ENCODE measurements at places on chromosomes 2 and 18. TPM values are rescaled to one million over a fixed set of nuclear protein-coding genes. Genes with fewer than 3 reads are reported as not detected.

DYSF gene
- 0.14 TPM for total RNA-seq

- DNase-seq, result no peak
These were observed 180.6 kb downstream of the MREG start for GRCh38 chr2:215832791-215833190.

DNA sequence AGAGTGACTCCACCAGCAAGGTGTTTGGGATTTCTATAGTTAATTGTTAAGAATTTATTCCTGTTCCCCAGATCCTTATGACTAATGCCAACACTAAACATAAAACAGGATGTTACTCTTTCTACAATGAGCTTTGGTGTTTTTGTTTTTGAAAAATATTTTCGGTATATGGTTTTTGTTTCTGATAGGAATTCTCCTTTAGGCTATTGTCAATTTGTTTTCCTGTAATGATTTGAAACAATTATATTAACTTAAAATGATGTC lies 182.6 kb downstream of the AGAP1 start:
- DNase-seq, result no peak

CNTNAP5 gene
- total RNA-seq, result not detected

GRCh38 chr2:10297959-10298531 lies 4.7 kb upstream of the HPCAL1 start:
- DNase-seq, result peak; percentile 91

DNA sequence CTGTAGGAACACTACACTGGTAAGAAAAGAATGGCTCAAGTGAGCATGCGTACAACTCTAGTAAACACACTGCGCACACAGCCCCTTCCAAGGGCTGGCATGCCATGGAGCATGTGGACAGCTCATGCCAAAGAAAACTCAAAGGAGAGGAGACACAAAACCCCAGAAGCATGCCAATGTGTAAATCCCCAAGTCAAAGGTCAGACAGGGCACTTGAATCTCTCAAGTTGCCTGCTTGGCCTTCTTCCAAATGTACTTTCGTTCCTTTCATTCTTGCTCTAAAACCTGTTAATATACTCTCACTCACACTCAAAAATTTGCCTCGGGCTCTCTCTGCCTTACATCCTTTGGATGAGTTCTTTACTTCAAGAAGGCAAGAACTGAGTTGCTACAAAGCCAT lies 365.3 kb downstream of the NBAS start:
- DNase-seq, result no peak

LBX2 gene
- 0.32 TPM for total RNA-seq

DNA sequence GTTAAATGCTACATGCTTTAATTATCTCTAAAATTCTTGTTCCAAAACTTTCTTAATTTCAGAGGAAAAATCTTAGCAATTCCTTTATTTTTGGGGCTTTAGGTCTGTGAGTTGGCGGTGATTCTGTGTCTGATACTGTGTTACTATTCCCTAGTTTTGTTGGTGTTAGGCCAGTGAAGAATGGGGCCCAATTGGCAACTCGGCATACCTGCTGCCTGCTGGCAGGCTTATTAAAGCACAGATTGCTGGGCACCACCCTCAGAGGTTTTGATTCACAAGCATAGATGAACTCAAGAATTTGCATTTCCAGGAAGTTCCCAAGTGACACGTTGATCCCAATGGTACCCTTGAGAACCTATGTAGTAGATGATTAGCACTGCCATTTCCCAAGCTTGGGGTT lies 101.6 kb downstream of the OSBPL6 start:
- DNase-seq, result no peak

GRCh38 chr2:172333235-172333977 lies 94.0 kb upstream of the ITGA6 start:
- no peak for DNase-seq

DNA sequence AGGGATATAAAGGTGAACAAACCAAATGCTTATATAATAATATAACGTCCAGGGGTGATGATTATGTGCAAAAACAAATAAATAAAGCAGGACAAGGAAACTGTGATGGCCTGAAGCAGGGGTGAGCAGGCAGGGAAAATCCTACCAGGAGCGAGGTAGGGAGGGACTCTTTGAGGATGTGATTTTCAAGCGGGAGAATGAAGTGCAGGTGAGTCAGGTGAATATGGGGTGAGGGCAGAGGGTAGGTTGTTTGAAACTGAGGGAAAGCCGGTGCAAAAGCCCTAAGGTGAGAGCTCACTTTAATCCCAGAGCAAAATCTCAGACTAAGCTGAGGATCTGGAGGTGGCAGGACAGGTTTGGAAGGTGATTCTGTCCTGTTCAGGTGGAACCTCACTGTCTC lies 40.7 kb downstream of the CYP26B1 start:
- no peak for DNase-seq

GCG gene
- total RNA-seq, result not detected

CNRIP1 gene
- total RNA-seq, result 36.8 TPM

POTEJ gene
- not detected for total RNA-seq

GRCh38 chr2:238921259-238921658 lies 73.4 kb downstream of the TWIST2 start:
- DNase-seq, result no peak

GRCh38 chr2:54067851-54068375 lies 47.5 kb upstream of the ACYP2 start:
- DNase-seq, result no peak

GRCh38 chr18:54284981-54285785 lies 15.9 kb downstream of the POLI start:
- peak; percentile 75 for DNase-seq

DNA sequence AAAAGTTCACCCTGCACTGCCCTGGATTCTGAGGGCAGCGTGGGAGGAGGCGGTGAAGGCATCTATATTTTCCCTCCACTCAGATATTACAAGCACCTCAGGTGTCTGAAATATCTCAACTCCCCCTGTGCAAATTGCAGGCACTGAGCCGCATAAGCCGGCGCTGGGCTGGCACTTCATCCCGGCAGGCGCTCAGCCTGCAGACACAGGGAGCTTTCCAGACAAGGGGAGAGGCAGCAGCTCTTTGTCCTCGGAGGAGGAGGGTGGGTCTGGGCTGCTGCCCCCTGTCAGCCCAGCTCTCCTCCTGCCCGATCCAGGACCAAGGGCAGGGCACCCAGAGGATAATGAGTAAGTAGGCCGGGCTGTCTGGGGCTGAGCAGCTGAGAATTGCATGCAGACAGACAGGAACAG lies 189.3 kb upstream of the MYT1L start:
- no peak for DNase-seq

DNA sequence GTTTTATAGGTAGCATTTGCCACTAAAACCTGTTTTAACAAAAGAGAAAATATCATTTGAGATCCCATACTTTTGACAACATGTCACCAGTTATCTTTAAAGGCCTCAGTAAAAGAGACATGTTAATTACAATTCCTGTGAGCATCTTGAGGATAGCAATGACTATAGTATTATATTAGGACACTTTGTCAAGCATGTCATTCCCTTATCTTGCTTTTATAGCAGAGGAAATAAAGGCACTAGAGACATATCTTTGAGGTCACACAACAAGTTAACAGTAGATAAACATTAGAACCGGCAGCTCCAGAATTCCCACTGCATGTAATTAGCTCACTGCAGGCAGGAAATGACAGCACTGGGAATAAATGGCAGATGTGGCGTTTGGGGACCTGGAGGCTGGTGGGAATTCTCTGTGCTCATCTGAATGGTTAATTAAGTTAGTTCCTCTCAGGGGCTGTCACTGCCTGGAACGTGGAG lies 25.9 kb downstream of the LYPD6B start:
- DNase-seq, result no peak

DNA sequence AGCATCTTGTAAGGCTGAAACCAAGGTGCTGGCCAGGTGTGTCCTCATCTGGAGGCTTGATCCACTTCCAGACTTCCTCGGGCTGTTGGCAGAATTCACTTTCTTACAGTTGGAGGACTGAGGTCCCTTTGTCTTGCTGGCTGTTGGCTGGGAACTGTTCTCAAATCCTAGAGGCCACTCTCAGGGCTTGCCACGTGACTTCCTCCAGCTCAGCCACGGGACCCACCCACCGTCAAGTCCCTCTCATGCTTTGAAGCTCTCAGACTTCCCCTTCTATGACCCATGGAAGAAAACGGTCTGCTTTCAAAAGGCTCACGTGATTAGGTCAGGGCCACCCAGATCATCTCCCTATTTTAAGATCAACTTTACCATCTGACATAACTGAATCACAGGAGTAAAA lies 77.1 kb downstream of the SMAD4 start:
- DNase-seq, result no peak

GRCh38 chr2:42874949-42875801 lies 82.8 kb upstream of the HAAO start:
- DNase-seq, result no peak

DNA sequence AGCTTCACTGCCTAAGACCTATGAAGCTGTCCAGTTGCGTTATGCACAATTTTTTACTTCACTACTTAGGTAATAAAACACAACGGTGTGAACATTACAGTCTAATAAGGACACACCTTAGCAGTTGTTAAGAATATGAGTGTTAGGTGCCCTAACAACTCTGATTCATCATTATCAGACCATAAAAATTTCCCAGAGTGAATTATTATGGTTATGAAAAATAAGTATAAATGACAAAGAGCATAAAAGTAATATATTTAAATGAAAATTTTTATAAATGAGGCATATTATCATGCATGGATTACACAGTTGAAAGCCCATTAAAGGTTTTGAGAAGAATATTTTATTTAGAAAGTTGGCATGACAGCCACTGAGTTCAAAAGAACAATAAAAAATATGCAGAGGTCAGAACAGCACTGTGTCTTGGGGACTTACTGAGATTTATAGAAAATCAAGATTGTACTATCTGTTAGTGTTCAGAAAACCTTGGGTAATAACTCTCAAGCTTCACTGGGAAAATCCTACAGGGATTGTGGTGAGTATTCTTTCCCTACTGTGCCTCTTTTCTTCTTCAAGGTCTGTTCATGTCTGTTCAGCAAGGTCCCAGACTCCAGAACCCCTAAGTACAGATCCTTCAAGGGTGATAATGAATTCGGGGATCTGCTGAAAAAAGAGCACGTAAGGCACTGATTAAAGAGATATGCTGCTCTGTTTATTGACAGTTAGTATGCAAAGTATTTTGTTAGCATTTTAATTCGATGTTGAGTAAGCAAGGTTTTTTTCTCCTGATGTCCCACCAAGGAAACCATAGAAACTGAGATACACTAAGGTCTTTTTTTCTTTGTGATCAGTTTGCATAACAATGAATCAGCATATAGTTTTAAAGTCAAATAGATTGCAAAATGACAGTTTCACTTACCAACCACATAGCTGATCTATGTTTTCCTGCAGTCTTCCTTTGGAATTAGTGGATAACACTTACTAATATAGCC lies 250.0 kb downstream of the DSEL start:
- DNase-seq, result peak; percentile 73

COLEC11 gene
- total RNA-seq, result not detected

SP3 gene
- total RNA-seq, result 51.6 TPM

DNA sequence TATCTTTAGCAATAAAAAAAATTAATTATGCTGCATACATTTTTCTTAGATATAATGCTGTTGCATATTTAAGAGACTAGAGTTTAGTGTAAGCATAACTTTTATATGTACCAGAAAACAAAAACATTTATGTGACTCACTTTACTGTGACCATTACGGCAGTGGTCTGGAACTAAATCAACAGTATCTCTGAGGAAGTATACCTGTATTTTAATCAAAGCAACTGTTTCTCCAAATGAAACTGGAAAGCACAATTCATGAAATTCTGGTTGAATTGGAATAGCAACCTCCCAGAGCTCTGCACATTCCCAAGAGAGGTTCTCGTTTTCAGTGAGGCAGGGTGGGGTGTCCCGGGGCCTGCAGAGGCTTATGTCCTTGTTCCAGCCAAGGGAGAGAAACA lies 112.2 kb upstream of the TACR1 start:
- DNase-seq, result no peak

RUFY4 gene
- total RNA-seq, result not detected

ALPP gene
- not detected for total RNA-seq

Data from HFFc6 (cell line).